CD14-positive monocyte (primary cell): ENCODE measurements at places on chromosomes 1 and 21. TPM values are rescaled to one million over a fixed set of nuclear protein-coding genes. Genes with fewer than 3 reads are reported as not detected.

GRCh38 chr1:94541246-94542087, at the start of gene F3:
TSS of gene F3 (minus strand) at chr1:94541759. CDS start at chr1:94541636, 123 bp downstream.
- DNase-seq = peak; percentile 82

DNA sequence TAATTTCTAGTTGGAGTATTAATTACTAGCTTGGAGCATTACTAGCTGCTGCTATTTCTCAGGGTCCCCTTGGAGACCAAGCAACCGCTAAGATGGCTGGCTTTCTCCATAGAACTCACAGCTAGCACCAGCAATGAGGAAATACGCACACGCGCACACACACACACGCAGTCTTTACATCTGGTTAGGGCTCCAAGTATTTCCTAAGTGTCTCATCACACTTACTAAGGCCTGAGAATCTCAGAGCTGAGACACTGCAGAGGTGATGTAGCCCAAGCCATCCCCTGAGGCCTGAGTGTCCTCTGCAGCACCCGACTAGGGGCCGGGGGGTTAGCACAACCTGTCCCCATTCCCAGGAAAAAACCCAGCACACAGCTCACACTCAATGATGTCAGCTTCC, 42.5 kb downstream of the ITPKB start:
- DNase-seq = no peak

GRCh38 chr1:232306269-232306961, 323.5 kb downstream of the SIPA1L2 start:
- no peak for DNase-seq

GRCh38 chr1:209219791-209220524, 363.6 kb upstream of the CAMK1G start:
- no peak for DNase-seq

- no peak for DNase-seq
Observed at GRCh38 chr1:110161849-110162248, 11.6 kb downstream of the SLC6A17 start.

The LRIF1 gene
- polyA plus RNA-seq = 4.0 TPM
